ENCODE measurements at places on chromosomes 16 and 17.

GRCh38 chr16:85860413-85861094 lies 38.4 kb upstream of the IRF8 start:
- no peak for DNase-seq

DNA sequence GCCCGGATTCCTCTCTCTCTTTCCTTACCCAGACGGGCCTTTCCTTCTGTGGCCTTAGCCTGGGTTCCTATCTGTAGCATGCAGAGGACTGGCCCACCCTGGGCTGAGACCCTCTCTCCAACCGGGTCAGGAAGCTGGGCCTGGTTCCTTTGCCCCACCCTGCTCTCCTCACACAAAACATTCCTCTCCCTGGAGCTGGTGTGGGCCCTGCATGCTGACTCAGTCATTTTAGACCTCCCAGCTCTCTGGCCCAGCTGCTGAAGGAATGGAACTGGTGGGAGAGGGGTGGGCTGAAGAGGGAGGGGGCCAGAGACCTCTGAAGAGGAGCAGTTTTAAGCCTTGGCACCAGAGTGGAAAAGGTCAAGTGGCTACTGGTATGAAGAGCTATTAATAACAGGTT lies 957 bp downstream of the MYL4 start:
- DNase-seq = no peak

DNA sequence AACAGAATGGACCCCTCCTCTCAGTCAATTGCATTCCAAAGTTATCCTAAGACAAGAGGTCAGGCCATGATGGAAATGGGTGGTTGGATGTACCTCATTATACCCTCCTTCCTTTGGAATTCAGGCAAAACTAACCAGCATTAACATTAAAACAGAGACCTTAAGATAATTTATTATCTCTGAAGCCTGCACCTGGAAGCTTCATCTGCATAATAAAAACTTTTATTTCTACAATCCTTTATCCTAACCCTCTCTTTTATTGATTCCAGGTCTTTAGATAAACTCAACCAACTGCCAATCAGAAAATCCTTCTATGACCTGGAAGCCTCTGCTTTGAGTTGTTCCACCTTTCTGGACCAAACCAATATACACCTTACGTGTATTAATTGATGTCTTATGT lies 49.0 kb downstream of the ACSM1 start:
- no peak for DNase-seq

DNA sequence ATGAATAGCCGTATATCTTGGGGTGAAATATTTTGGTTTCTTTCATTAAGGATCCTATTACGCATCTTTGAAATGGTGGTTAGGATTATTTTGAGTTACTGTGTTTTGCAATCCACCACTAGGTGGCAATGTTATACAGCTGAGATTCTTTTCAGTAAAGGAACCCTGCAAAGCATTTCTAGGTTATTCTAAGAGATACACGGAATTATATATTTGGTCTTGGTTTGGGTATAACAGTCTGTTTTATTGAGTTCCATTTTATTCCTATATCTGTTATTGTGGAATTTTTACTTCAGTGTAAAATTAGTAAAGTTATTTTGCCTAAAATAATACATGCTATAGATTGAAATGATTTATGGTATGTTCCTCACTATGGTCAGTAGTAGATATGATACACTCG lies 62.9 kb upstream of the CPHXL start:
- peak; percentile 68 for DNase-seq

DNA sequence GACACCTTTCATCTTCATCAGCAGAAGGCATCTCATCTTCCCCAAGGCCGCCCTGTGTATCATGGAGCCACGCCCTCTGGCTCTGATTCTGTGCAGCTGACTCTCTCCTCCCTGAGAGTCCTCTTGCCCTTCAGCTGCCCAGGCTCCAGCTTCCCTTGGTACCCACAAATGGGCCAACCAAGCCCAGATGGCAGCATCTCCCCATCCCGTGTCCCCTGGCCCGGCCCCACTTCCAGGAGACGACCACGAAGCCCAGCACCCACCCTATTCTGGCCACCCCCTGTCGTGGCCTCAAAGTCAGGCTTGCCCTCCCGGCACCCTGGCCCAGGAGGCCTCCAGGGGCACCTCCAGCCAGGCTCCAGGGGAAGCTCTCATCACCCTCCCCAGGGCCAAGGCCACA lies 31.3 kb upstream of the KSR1 start:
- DNase-seq = no peak

DNA sequence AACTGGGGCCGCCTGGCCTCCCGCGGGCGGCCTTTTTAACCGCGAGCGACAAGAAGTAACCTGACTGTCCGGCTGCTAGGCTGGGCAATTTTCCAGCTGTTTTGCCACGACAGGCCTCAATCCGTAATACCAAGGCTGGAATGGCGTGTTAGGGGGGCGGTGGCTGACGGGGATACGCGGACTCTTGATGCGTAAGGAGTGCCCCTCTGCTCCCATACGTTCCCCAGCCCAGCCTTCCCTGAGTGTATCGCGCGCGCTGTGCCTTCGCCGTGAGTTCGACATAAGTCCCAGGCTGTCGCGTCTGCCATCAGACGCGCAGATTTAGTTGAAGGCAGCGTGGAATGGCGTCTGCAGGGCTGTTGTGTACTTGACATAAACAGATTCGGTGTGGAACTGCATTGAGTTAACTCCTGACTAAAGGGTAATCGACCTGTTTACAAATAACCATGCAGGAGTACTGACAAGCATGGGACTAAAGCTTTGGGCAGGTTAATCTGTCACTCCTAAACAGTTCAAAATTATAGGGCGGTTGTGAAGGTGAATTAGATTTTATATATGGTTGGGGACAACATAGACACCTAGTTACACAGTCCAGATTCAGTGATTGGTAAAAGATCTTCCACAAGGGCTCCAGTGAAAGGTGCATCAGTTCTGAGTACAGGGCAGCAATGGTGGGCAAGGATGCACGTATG lies 16.6 kb upstream of the ERN1 start:
- peak; percentile 72 for DNase-seq

DNA sequence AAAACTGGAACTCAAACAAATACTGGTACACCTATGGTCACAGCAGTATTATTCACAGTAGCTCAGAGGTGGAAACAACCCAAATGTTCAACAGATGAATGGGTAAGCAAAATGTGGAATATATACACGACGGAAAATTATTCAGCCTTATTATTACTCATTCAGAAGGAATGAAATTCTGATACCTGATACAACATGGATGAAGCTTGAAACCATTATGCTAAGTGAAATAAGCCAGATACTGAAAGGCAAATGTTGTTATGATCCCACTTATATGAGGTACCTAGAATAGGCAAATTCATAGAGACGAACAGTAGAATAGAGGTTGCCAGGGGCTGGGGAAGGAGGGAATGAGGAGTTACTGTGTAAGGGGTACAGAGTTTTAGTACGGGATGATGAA lies 27.1 kb upstream of the MYLK3 start:
- DNase-seq = no peak

All from natural killer cell (primary cell).